ENCODE measurements at places on chromosomes 2 and 18.

GRCh38 chr2:232229911-232230310, 148.6 kb upstream of the ALPP start:
- no peak for DNase-seq

DNA sequence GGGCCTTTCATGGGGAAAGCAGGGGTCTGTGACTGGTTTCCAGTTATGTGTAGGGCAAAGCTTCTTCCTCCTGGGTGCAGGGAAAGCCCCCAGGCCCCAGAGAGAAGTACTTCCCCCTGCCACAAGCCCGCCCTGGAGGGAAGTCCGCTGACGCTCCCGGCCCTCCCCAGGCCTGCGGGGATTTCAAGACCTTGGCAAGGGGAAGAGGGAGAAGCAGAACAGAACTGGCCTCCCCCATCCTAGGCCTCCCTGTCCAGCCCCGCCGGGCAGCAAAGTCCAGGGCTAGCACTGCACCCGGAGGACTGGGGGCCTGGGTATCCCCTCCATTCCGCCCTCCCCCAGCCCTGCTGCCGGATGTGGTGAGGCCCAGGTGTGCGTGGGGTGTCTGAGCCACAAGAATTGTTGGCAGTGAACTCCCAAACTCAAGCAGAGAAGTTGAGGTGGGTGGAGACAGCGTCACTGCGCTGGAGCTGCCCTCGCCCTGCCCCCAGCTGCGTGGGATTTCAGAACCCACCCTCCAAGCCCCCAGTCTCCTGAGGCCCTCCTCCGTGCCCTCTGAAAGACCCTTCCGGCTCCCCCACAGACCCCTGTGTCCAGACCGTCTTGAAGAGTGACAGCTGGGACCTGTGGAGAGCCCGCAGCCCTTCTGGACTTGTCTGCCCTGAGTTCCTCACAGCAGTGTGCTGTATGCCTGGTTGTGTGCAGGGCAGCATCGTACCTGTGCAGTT, 1.1 kb upstream of the DUSP2 start:
- no peak for DNase-seq

GRCh38 chr2:5932556-5933469, 240.6 kb downstream of the SOX11 start:
- no peak for DNase-seq

GRCh38 chr18:54378057-54378456, 20.4 kb downstream of the C18orf54 start:
- DNase-seq = no peak

DNA sequence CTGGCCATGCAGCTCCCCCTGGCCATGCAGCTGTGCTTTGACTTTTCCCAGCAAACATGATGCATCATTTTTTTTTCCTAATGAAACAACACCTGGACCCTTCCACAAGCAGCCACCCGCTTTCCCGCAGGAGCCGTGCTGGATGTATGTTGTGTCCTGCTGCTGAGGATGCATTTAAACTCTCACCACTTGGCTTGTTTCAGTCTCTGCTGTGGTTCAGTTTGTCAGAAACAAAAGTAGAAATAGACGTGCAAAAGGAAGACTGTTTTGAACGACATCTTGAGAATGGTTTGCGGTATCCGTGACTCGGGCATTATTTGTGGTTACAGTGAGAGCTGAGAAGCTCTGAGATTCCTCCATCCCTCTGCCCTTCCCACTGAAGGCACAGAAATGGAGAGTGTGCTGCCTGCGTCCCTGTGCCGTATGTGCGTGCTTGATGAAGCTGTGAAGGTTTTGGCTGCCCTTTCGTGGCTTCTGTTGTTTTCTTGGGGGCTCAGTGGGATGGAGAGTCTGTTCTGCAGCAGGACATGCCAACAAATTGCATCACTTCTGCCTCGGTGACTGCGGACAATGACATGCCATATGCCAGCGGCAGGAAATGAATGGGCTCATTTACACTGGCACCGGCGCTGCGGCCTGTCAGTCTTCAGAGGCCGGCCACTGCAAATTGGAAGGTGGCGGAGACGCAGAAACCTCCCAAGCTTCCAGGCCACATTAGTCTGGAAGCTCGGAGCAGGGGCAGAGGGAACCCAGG, 417.7 kb upstream of the SALL3 start:
- DNase-seq = no peak

GRCh38 chr2:239489481-239489880, 88.7 kb upstream of the HDAC4 start:
- DNase-seq = no peak

DNA sequence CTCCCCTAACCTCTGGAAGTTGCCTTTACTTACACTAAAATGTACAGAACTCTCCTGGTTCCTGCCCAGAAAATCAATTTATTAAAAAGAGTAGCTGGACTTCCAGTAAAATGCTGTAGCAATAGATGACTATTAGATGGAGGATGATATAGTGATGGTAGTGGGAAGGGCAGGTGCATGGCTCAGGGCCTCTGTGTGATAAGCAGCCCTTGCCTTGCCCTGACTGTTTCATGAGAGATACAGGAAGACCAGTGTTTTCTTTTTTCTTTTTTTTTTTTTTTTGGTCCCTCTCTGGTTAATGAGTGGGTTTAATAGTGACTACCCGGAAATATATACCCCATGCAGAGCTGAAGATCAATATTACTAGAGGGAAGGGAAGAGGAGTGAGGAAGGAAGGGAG, 48.7 kb upstream of the NEDD4L start:
- DNase-seq = no peak

GRCh38 chr2:185978634-185979407, 240.2 kb downstream of the FSIP2 start:
- no peak for DNase-seq

DNA sequence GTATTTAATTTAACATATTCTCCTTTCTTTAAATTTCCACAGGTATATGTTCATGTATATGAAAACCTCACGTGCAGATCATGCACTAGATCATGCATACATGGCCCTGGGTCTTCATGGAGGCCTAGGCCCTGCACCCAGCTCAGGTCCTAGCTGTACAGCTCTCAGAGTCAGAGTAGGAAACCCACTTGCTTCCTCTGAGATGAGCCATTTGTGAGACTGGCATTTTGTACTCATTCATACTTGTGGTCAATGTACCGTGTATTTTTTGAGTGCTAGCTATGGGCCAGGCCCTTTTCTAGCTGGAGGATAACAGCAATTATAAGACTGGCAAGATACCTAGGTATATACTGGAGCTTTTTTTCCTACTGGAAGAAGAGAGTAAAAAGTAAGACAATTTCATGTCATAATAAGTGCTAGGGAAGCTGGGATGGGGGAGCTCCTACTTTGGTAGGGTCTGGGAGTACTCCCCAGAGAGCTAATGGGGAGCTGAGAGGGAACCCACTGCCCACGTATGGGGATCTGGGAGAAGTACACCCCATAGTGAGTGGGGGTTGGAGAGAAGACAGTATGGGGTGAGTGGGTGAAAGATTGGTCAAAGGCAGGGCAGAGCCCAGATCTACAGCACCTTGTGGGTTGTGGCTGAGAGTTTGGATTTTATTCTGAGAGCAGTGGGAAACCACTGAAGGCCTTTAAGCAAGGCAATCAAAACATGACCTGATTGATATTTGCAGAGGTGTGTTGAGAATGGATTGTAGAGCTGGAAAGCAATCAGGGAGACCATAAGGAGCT, 72.0 kb downstream of the POLE4 start:
- DNase-seq = no peak

GRCh38 chr2:141021611-141022010, 1109.2 kb downstream of the LRP1B start:
- no peak for DNase-seq

DNA sequence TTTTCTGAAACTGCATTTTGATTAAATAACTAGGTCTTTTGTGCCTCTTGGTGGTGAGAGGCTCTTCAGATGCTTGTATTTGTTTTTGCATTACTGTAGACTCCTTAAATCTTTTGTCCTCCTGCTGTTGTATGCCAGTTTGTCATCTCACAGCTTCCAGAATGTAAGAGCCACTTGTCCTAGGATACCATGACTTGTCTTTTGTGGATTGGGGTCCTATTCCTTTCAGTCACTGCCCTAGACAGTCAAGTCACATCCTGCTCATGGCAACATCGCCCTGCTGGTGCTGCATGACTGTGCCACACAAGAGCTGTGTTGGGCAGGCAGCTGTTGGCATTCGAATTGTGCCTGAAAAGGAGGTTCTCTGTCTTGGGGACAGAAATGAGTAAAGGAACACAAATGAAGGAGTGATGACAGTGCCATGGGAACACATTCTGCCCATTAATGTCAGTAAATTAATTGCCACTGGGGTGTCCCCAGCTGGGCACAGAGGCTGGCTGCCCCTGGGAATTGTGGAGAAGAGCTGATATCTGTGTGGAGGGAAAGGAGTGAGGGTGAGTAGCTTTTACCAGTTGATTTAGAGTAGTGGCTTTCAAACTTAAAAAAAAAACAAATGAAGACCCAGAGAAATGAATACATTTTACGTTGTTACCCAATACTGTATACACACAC, 140.3 kb downstream of the ARL6IP6 start:
- no peak for DNase-seq

- no peak for DNase-seq
Observed at GRCh38 chr2:98348066-98348561, 1.9 kb downstream of the CNGA3 start.

DNA sequence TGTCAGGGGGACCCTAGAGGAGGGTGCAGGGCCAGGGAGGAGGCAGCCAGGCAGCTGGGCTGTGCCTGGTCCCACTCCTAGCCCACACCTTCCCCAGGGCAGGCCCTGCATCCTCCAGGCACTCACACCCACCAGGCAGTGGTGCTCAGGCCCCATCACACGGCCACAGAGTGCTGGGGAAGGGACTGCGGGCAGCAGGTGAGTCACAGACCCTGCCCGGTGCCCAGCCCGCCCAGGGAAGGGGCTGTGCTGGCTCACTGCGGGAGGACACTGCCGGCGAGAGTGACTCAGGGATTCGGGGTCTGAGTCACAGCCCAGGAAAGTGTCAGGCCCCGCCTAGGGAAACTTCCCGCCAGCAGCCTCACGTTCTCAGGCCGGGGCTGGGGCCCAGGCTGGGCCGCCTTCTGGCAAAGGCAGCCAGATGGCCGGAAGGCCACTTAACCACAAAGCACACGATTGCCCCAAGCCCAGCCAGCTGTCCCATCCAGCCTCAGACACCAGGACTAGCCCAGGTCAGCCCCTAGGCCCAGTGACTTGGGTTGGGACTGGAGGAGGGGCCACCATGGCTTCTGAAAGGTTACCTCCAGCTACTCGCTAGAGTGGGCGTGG, 42.2 kb downstream of the BIN1 start:
- DNase-seq = peak; percentile 74

DNA sequence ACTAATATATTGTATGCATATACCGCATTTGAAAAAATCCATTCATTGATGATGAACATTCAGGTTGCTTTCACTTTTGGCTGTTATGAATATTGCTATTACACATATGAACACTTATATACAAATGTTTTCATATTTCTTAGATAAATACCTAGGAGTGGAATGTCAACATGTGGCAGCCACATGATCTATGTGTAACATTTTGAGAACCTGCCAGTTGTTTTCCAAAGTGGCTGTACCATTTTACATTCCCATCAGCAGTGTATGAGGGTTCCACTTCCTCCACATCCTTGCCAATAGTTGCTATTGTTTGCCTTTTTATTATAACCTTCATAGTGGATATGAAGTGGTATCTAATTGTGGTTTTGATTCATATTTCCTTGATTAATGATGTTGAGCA, 40.5 kb downstream of the CCDC85A start:
- DNase-seq = no peak

GRCh38 chr18:76377359-76377756, 117.7 kb downstream of the ZNF516 start:
- no peak for DNase-seq

DNA sequence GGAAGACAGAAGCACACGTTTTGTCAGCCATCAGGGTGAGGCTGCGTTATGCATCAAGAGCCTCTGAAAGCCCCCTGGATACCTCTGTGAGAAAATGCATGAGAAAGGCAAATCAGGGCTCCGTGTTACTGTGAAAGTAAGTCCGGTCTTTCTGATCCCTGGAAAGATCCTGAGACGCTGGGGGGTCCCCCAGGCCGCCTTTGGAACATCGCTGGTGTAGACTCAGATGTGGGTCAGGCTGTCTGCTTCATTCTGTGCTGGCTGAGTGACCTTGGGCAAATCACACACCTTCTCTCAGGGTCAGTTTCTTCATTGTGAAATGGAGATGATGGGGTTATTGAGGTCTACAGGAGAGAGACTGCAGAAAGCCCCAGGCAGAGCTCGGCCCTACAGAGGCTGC, 42.0 kb upstream of the HS6ST1 start:
- DNase-seq = no peak

DNA sequence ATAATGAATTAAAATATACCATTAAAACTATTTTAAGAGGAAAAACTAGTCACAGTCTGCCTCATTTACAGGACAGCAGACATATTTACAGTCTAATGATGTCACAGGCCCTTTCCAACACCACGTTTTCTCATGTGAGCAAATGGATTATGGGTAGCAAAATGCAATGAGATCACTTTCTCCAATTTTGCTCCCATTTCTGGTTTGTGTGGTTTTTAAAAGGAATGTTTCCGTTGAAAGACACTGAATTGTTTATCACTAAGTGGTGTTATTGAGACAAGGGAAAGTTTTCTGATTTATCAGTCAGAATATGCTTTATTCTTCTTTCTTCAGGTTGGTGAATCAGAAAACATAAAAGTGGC, 11.4 kb upstream of the NR4A2 start:
- no peak for DNase-seq

DNA sequence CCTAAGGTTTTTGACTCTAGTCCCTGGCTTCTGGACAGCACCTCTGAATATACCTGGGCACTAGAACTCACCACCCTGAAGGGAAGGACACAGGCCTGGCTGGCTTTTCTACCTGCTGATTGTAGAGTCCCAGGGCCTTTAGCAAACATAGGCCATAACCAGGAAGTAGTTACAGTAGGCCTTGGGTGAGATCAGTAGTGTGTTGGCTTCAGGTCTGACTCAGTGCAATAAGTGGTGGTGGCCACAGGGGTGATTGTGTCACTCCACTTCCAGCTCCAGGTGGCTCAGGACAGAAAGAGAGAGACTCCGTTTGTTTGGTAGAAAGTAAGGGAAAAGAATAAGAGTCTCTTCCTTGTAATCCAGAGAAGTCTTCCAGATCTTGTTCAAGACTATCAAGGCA, 101.7 kb upstream of the LGALSL start:
- DNase-seq = no peak

- DNase-seq = no peak
Observed at GRCh38 chr2:84160453-84160852, 298.6 kb downstream of the SUCLG1 start.

Data from NT2/D1 (cell line).